ENCODE measurements at places on chromosomes 5 and 9. TPM values are rescaled to one million over a fixed set of nuclear protein-coding genes. Genes with fewer than 3 reads are reported as not detected.

Gene GLRA1
- total RNA-seq, result not detected

Gene STK32A
- not detected for total RNA-seq

Gene OBP2A
- not detected for total RNA-seq

Gene RAI14
- total RNA-seq, result 322 TPM

Gene TEX48
- total RNA-seq, result not detected

Gene TRIM14
- 8.2 TPM for total RNA-seq

Gene DEPDC1B
- total RNA-seq, result 32.4 TPM

Gene GFPT2
- 0.43 TPM for total RNA-seq

Gene TSSK1B
- not detected for total RNA-seq

Gene CHD1
- 93.6 TPM for total RNA-seq

Gene NCS1
- 50.7 TPM for total RNA-seq

Gene FOXI1
- not detected for total RNA-seq

Gene DOCK2
- under 0.01 TPM for total RNA-seq

Gene RNF38
- total RNA-seq, result 40.2 TPM

Gene TAF11L9
- not detected for total RNA-seq

Gene PRLR
- total RNA-seq, result not detected

Gene LCN1
- total RNA-seq, result not detected

Gene CBY3
- not detected for total RNA-seq

Gene TXNDC8
- total RNA-seq, result not detected

Gene EGFLAM
- 1.7 TPM for total RNA-seq
